ENCODE measurements at places on chromosomes 16 and 17.

- no peak for DNase-seq
Observed at GRCh38 chr17:15920758-15921239, 24.1 kb upstream of the ADORA2B start.

DNA sequence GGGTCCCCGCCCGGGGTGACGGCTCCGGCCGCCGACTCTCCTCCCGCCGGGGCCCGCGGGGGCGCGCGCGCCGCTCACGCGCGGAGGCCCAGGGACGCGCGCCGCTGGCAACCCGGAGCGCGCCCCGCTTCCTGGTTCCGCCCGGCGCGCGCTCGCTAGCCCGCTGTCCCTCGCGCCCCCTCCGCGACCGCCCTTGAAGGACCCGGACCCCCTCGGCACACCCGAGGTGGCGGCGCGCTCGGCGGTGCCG is at the start of gene STAT5B:
Gene STAT5B (minus strand): TSS at position 33 of the 250 bp plus-strand sequence. CDS start 44,264 bp downstream, outside the sequence.
- DNase-seq = peak; percentile 21

GRCh38 chr17:79045001-79045729 is 21.2 kb downstream of the C1QTNF1 start:
- DNase-seq = no peak

DNA sequence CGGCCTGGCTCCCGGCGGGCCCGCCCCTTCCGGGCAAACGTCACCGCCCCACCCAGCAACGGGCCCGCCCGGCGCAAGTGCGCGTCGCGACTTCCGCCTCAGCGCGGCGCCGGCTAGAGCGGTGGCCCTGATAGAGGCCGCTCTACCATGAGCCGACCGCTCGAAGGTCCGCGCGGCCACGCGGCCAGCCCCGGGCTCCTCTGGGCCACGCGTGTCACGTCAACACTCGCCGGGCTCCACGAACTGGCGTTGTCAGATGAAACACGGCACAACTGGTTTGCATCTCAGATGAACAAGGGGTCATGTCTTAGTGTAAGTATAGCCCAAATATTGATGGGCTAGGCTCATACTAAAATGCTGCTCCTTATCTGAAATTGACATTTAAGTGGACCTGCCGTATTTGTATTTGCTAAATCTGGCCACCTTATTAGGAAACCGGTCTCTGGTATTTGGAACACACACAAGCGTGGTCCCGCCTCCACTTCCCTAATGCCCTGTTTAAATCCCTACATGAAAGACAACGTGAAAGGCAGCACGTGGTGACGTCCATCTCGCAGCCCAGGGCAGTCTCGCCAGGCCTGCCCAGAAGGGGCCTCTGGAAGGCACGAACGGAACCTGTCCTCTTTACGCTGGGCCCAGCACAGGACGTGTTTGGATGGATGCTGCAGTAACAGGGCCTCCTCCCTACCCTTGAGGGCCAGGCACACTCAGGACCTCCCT is at the start of gene ZNF598:
Gene ZNF598 (minus strand): TSS at position 31 of the 720 bp plus-strand sequence.
- peak; percentile 71 for DNase-seq

DNA sequence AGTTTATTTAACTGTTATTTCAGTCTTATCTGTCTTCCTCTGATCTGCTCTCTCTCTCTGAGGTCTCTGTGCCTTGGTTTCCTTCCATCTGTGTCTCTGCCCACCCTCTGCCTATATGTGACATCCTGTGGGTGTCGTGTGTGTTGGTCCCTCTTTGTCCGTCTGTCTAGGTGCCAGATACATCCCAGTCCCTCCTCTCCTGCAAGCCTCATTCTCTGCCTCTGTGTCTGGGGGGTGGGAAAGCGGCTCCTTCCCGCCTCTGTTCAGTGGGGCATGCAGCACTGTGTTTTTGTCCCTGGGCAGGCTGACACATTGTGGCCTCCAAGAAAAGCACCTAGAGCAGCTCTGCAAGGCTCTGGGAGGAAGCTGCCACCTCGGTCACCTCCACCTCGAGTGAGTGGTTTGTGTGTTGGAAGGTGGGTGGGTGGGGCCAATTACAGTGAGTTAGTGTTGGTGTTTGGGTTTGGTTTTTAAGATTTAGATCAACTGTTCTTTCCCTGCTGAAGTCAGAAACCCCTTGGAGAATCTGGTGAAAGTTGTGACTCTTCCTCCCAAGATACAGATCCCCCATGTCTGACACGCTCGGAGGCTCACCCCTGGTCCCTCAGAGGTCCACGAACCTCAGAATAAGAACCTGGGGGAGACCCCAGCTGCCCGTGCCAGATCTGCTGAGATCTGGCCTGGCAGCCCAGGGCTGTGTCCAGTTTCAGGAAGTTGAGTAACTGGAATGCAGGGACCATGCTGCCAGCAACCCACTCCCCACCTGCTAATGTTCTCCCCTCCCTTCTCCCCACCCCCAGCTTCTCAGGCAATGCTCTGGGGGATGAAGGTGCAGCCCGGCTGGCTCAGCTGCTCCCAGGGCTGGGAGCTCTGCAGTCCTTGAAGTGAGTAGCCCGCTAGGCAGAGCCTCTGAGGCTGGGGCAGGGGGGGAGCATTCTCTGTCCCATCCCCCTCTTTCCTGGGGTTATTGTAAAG is 50.9 kb upstream of the CPNE2 start:
- DNase-seq = no peak

- DNase-seq = no peak
Observed at GRCh38 chr16:90031931-90032673, 12.8 kb upstream of the DBNDD1 start.

DNA sequence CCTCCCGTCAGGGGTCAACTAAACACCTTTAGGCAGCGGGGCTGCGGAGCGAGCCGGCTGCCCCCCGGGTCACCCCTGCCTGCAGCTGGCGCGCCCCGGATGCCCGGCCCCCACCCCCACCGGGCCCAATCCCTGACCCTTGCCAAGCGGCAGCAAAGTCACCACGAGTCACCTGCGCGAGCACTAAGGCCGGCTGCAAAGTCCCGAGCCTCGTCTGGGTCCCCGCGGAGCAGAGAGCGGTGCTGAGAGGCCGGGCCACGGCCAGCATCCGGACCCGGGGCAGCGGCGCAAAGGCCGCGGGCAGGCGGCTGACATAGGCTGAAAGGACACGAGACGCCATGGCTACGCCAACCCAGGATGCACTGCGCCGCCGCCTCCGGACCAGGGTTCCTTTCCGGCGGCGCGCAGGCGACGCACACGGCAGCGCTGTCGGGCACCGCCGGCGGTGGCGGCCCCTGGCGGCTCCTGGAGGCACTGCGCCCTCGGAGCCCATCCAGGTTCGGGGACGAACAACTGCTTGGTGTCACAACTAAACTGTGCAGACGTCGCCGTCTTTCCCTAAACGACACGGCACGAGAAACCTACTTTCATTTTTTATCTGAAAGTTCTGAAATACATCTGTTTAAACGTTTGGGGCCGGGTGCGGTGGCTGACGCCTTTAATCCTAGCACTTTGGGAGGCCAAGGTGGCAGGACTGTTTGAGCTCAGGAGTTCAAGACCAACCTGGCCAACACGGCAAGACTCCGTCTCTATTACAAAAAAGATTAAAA is at the start of gene NDUFAB1:
Gene NDUFAB1 (minus strand): TSS at position 366 of the 770 bp plus-strand sequence. CDS start 26 bp downstream, at position 340.
- DNase-seq = peak; percentile 76

- no peak for DNase-seq
Observed at GRCh38 chr17:63537001-63537400, 13.3 kb upstream of the DCAF7 start.

DNA sequence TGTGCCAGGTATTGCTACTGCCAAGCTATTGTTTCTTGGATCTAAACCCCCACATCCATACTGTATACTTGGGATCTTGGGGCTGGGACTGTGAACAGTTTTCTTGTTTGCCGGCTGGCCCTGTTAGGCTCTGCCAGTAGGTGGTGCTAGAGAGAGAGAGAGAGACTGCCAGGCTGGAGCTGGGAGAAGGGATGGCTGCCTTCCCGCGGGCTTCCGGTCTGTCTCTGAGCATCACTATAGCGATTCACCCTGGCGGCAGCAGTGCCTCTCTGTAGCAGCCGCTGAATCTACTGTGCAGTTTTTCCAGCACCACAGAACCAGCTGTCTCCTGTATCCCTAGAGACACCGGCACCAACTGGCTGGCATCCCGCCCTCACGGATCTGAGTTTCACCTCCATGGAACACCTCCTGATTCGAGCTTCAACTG is 201.2 kb downstream of the UTP18 start:
- DNase-seq = peak; percentile 66
